Stimulated activated CD8-positive, alpha-beta memory T cell treated with anti-CD3 and anti-CD28 coated beads, Interleukin-7, amount 100 ng/mL, for 1 hour (primary cell): ENCODE measurements at places on chromosomes 4 and X.

GRCh38 chr4:101136373-101137370, 210.7 kb downstream of the PPP3CA start:
- DNase-seq, result no peak

DNA sequence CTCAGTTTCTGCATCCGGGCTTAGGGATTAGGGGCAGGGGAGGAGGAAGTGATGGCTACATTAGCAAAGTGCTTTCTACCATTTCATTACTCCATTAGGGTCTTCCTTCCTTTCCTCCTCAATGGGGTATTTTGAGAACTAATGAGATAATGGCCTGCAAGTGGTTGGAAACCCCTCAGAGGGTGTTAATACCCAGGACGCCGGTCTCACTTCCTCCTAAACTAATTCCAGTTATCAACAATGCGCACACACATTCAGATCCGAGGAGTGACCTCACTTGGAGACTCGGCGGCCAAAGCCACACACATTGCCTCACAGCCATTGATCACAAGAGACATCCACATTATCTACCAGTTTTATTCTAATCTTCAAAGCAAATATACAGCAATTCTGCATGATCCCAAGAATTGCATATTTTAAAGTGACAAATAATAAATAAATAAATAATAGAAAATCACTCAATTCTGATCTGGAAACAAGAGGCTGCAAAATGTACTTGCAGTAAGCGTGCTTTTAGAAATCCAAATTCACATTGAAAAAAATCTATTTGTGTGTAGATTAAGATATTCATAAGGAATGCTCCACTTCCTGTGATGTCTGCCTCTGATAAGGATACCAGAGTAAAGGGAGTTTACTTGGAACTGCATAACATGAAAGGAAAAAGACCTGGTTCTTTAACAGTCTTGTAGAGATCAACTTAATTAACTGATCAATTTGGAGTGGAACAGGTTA, 329.1 kb downstream of the FBXW7 start:
- DNase-seq, result no peak

- no peak for DNase-seq
Observed at GRCh38 chr4:15771216-15772058, 6.7 kb upstream of the CD38 start.

DNA sequence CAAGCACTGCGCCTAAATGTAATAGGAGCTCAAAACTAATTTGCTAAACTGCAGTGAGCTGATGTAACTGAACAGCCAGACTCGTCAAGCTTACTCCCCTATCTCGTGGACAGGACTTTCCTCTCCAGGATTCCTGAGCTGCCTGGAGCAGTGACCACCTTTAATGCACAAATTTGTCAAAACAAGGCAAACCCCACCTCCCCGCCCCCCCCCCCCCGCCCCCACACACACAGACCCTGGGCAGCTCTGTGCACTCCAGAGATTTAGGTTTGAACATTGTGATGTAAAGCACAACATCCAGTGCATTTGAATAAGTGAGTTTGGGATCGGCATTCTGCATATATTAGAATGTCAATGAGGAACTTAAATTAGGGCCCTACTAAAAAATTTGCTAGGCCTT, 77.7 kb upstream of the DHX15 start:
- DNase-seq, result no peak

DNA sequence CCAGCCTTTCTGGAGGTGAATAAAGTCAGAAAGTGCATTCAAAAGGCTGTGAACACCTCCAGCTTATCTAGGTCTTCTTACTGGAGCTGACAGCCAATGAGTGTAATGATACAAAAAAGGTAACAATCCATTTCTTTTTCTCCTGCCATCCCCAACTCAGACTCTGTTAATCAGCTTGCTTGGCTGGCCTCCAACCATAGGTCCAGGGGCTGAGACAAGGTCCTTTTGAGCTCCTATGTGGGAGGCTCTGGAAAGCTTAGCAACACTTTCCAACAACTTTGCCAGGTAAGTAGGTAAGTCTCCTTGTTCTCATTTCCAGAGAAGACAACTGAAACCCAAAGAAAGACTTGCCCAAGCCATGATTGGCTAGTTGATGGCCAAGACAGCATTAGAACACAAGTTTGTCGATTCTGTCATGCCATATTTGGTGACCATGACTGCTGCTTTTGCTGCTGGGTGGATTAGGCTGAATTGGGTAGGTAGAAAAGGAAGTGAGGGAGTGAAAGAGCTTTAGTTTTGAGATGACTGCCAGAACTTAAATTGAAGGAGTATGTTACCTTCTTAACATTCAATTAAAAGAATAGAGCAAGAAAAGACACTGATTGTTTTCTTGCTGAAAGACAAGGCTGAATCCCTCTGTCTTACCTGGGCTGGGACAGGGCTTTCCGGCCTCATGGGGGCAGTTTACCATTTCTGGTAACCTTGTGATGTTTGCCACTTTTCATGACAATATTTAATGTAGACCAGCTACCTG, 22.8 kb downstream of the VSIG4 start:
- DNase-seq, result no peak

DNA sequence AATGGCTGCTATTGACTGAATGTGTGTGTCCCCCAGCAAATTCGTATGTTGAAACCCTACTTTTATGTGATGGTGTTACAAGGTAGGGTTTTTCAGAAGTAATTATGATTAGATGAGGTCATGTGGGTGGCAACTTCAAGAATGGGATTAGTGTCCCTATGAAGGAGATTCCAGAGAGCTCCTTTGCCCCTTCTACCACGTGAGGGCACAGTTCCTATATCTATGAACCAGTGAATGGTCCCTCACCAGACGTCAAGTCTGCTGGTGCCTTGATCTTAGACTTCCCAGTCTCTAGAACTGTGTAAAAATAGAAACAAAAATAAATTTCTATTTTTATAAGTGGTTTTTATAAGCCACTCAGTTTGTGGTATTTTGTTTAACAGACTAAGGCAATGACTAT, 1137.6 kb upstream of the IGFBP7 start:
- DNase-seq, result no peak

DNA sequence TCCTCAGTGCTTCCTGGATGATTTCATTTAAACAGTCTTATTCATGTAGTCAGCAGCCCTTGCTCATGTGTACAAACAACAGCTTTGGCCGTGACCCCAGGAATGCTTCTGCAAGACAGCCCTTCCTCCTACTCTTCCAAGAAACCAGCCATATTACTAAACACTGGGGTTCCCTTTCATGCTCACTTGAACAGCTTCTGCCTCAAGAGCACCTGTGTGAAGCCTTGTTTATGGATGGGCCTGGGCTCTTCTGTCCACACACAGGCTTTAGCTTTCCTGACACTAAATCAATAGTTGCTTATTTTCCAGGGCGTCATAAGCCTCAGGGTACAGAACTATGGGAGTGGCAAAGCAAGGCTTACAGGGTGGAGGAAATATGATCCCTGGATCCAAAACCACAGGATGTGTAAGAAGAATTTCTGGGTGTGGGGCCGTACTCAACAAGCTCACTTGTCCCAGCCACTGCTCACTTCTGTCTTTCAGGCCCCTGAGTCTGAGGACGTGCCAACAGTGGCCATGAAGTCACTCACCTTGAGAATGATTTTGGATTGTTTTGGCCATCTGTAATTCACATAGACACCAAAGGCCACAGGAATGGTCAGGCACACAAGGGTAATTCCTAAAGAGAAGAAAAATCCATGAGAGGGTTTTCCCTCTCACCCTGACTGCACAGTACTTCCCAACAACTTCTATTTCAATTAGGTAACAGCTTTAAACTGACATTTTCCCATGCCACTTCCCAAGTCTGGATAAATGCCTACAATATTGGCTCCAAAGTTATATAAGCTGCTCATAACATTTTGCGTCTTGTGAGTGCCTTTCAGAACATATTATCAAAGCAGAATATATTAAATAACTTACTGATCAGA, 17.7 kb downstream of the SLC10A6 start:
- no peak for DNase-seq

- no peak for DNase-seq
Observed at GRCh38 chrX:126695375-126695896, 124.1 kb upstream of the PRR32 start.
